Right ventricle myocardium inferior (tissue), 1 donor: ENCODE measurements at places on chromosomes 16 and 17. TPM values are rescaled to one million over a fixed set of nuclear protein-coding genes. Genes with fewer than 3 reads are reported as not detected.

DNA sequence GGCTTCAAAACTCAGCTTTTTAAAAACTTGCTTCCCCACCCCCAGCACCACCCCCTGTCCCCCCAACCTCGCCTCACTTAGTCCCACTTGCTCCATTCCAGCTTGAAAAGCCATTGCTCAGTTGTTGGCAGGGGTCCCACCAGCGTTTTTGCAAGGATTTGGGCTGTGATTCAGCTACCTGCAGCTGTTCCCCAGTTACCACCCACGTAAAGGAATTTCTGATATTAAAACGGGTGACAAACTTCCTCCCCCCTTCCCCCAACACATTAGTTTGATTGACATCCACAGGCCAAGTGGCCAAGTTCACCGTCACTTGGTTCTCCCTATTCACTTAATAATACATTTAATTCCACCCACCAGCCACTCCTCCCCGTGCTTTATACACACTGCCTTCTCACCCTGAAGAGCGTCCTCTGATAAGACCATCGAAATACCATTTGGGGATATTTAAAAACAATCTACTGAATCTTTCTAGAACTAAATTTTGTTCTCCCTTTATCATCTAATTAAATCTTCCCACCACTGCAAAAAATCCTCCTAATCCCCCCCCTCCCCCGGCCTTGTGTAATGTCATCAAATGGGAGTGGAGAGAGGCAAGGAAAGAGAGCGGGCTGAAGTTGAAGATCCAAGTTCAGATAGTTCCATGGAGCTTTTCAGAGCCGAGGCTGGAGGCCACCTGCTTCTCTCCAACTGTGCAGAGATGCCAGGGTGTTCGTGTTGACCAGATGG lies 55.1 kb downstream of the SOX9 start:
- no peak for DNase-seq

GAST gene
- not detected for total RNA-seq

YPEL3 gene
- total RNA-seq, result 61.5 TPM

NMT1 gene
- 96.0 TPM for total RNA-seq

TPSAB1 gene
- total RNA-seq, result 9.4 TPM

TMIGD1 gene
- not detected for total RNA-seq

SCARF1 gene
- 12.4 TPM for total RNA-seq
